Breast epithelium (tissue), 4 donors: ENCODE measurements at places on chromosomes 6 and 20. TPM values are rescaled to one million over a fixed set of nuclear protein-coding genes. Genes with fewer than 3 reads are reported as not detected.

DNA sequence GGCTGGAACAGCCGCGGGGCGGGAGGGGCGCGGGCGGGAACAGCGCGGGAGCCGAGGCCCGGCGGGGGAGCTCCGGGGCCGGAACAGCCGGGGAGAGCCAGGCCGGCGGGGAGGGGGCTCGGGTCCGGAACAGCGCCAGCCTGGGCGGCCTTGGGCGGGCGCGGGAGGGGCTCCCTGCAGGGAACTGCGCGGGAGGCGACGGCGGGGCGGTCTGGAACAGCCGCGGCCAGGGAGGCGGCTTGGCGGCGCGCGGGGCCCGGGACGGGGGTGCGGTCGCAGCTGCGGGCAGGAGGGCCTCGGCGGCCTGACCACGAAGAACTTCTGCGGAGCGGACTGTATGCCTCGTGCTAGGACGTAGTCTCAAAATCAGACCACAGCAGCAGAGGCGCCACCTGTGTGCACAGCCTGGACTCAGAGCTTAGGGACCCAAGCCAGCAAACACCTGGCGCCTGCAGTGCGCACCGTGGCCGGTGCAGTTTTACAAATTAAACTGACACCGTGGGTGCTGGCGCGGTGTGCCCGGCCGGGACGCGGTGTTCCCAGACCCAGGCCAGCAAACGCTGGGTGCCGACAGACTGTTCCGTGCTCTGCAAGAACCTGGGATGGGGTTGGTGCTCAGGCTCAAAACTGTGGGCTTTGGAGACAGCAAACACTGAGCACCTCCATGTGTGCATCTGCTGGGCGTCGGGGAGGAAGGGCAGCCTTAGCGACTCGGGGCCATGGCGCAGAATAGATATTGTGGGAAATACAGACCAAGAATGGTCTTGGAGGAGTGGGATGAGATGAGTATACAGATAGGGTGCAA, 572 bp downstream of the ZNF341 start:
- peak overlapping the region; percentile 92 for H3K27ac ChIP-seq
- DNase-seq: peak; percentile 86
- H3K36me3 ChIP-seq: no peaks in the 10 kb centered on the region
- H3K4me3 ChIP-seq: peak overlapping the region; percentile 72
- no peaks in the 10 kb centered on the region for H3K4me1 ChIP-seq

- no peak for DNase-seq
- H3K4me3 ChIP-seq: no peak overlapping the region
- no peaks in the 10 kb centered on the region for H3K4me1 ChIP-seq
- no peaks in the 10 kb centered on the region for H3K27me3 ChIP-seq
Measured at GRCh38 chr6:15755526-15755925, 92.7 kb upstream of the DTNBP1 start.

PSORS1C2 gene
- total RNA-seq: not detected

NTSR1 gene
- under 0.01 TPM for total RNA-seq

C20orf96 gene
- 9.2 TPM for total RNA-seq

LAMA4 gene
- total RNA-seq: 129 TPM

DNA sequence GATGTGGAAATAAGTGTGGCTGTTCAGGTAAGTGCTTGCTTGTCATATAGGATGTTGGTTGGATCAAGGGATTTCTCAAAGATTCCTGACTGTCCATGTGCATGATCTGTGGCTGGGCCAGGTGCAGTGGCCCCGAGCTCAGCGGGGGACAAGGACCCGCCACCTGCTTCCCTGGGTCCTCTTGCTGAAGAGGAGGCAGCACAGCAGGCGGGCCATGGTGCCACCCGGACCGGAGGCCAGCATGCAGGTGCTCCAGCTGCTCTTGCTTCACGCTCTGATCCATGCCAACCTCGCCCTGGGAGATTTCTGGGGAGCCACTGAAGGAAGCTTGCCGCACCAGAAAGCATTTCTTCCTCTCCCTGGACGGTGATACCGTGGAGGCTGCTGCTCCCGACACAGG, 173.8 kb downstream of the HIVEP2 start:
- no peaks in the 10 kb centered on the region for H3K36me3 ChIP-seq
- H3K27me3 ChIP-seq: no peaks in the 10 kb centered on the region
- no peak overlapping the region for H3K4me3 ChIP-seq
- DNase-seq: no peak

DNA sequence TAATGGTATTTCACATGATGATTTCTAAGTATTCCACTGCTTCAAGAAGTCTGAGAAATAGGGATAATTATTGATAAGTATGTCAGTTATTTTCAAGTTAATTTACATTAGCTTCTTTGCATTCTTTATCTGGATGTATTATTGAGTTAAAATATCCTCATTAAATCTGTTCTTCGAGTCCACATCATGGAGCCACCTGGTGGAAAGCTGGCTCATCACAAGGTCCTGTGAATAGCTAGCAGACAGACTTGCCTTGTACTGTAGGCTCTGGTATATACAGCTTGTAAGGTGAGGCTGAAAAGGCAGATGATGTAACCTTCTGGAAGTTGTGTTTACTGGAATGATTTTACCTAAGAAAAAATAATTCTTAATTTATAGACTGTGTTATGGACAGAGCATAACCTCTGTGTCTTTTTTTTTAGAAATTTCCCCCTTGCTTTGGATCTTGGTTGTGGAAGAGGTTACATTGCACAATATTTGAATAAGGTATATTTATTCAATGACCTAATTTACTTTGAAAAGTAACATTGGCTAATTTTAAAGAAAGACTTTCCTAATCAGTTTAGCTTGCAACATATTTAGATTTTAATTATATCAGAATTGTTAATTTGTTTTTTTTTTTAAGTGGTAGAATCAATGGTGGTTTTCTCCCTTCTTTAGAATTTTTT, 3.5 kb downstream of the NDUFAF5 start:
- H3K4me3 ChIP-seq: no peak overlapping the region
- no peaks in the 10 kb centered on the region for H3K27me3 ChIP-seq
- no peaks in the 10 kb centered on the region for H3K4me1 ChIP-seq
- DNase-seq: peak; percentile 35

- no peaks in the 10 kb centered on the region for H3K4me1 ChIP-seq
- no peaks in the 10 kb centered on the region for H3K36me3 ChIP-seq
- H3K27me3 ChIP-seq: peaks cover 11% of the 10 kb centered on the region
Measured at GRCh38 chr20:46206025-46206424, 87.9 kb downstream of the CD40 start.

- H3K27me3 ChIP-seq: no peaks in the 10 kb centered on the region
- no peak overlapping the region for H3K4me3 ChIP-seq
- H3K4me1 ChIP-seq: no peaks in the 10 kb centered on the region
Measured at GRCh38 chr6:141976994-141977393, 155.7 kb upstream of the GJE1 start.

ACTR5 gene
- 13.0 TPM for total RNA-seq

CST8 gene
- total RNA-seq: not detected

- no peaks in the 10 kb centered on the region for H3K27me3 ChIP-seq
- H3K27ac ChIP-seq: peak overlapping the region; percentile 54
- peak overlapping the region; percentile 68 for H3K4me3 ChIP-seq
- DNase-seq: no peak
Measured at GRCh38 chr6:1614448-1615150, 4.9 kb downstream of the FOXC1 start.

HCRTR2 gene
- not detected for total RNA-seq

CALHM4 gene
- total RNA-seq: not detected
